ENCODE measurements at places on chromosomes 4 and X.

DNA sequence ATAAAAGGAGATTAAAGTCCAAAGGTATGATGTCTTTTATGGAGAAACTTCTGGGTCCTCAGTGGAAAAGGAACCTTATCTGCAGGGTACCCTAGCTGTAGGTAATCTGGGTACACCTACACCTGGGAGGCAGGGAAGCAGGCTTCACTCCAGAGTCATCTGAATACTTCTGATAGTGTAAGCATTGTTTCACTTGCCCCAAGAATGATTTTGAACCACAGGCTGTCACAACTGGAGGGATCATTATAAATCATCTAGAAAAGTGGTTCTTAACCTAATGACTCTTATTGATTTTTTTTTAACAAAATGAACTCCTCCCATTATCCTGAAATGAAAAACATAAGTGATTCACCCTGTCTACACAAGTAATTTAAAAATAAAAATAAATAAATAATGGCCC lies 44.0 kb upstream of the STK26 start:
- DNase-seq, result no peak

DNA sequence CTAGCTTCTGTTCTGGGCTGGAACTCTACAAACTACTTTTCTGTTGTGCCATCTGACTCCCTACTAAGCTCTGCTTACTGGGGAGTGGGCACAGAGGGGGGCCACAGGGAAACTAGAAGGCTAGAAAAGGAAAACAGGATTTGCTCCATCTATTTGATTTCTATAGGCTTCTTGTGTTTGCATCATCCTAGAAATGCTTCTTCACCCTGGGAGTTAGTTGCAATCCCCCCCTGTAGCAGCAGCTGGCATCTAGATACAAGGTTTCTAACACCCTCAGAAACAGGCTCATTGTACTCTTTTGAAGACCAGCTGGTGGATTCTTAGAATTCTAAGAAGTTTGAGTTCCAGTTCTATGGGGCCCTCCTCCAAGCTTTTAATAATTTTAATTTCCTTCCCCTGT lies 213.4 kb downstream of the TMA16 start:
- no peak for DNase-seq

GRCh38 chr4:143667461-143667860 lies 33.0 kb downstream of the FREM3 start:
- peak; percentile 59 for DNase-seq

DNA sequence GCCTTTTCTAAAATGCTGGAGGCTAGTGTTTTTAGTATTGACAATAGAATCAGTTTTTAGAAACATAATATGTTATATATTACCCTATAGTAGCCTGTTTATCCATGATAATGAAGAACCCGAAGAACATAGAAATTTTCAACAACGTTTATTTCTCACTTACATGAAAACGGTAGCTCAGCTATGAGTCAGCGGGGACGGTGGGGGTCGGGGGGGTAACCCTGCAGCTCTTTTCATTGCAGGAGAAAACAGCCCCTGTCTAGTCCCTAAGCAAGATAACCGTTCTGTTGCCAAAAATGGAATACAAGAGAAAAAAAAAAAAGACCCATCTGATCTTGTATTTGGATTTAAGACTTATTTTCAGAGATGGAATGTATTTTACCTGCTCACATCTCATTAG lies 1758.4 kb upstream of the AGA start:
- DNase-seq, result no peak

DNA sequence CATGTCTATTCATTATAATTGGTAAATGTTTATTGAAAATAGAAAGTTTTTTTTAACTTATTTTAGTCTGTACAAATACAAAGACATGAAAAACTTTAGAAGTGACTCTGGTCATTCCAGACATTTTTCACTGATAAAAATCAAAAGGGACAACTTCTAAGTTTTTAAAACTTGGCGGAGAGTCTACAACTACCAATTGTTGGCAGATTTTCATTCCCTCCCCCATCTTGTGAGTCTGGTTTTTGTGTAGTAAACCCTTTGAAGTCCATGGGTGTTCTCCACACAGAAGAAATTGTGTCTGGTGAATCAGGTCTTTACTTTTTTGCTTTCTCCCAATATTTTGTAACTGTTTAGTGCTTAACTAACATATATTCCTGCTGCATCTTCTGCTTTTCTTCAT lies 336.5 kb downstream of the PDGFC start:
- DNase-seq, result no peak

DNA sequence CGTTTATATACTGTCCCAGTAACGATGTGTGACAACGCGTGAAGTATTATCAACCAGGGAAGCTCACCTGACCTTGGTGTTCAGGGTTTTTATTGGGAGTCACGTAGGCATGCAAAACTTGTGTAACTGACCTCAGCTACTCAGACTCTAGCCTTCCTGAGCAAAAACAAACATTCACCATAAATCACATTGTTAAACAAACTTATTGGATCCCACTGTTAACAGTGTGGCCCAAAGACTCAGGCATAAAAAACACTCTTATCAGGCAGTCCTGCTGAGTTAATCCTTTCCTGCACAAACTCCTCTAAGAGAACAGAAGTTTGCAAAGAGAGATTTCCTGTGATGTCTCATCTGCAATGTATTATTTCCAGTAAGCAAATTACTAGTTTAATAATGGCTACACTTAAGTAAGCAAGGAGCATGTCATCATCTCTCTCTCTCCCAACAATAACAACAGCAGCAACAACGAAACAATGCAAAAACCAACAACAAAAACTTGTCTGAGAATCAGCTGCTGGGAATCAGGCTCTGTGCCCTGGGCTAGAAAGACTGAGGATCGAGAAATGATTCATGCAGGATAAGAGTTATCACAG lies 12.0 kb downstream of the GAGE1 start:
- DNase-seq, result no peak

DNA sequence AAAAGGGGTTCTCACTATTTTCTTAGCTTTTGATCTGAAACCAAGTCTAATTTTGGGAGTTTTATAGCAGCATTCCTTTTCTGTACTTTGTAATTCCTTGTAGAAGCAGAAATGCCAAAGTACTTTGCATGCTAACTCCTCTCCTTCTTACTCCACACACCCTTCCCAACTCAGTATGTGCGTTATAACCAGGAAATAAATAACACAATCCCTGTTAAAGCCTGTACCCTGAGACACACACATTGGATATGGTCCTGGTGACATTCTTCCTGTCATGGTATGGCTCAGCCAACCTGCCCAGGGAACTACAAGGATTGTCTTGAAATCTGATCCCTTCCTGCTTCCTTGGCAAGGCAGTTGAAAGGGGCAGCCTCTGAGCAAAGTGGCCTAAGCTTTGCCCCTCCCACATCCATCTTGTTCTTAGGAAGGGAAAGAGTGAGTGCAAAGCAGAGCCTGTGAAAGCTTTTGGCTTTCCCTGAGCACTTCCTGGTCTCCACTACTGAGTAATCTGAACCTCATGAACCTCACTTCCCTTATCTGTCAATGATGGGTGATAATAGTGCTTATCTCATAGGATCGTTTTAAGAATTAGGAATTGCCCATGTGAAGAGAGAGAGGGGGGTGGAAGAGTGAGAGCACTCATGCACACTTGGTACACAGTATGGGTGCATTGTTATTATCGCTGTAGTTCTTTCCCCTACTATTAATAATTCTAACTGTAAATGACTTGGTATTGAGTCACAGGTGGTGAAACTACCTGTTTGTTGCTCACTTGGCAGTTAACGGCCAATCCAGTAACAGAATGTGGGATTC lies 109.3 kb downstream of the AFF2 start:
- DNase-seq, result no peak

GRCh38 chr4:114093221-114093715 lies 113.8 kb upstream of the ARSJ start:
- DNase-seq, result no peak

- no peak for DNase-seq
These were observed 41.0 kb upstream of the JADE1 start for GRCh38 chr4:128768373-128768996.

- DNase-seq, result peak; percentile 2
These were observed 22.6 kb upstream of the PHF8 start for GRCh38 chrX:54066841-54067240.

GRCh38 chr4:35934320-35934981 lies 309.9 kb downstream of the ARAP2 start:
- DNase-seq, result no peak

GRCh38 chrX:19863212-19863856 lies 24.1 kb downstream of the SH3KBP1 start:
- DNase-seq, result no peak
